ENCODE measurements at places on chromosomes 5 and 9. TPM values are rescaled to one million over a fixed set of nuclear protein-coding genes. Genes with fewer than 3 reads are reported as not detected.

- DNase-seq: no peak
Observed at GRCh38 chr5:133164759-133165158, 112.9 kb downstream of the HSPA4 start.

GRCh38 chr5:85500869-85501268, 1116.2 kb upstream of the EDIL3 start:
- no peak for DNase-seq

DNA sequence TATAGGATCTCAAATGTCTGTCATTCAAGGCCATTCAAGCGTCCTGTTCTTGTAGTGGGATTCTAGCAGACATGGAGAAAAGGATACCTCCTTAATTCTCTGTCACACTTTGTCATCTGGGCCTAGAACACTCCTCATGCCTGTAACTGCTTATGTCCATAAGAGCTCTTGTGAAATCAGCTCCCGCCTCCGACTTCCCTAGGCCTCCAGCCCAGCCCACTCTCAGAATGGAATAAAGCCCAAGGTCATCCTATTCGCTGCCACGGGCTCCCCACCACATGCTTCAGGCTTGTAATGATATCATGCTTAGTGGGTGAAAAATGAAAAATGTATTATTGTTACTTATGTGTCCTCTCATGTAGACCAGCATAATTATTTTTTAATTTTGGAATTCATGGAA, 632.5 kb downstream of the ISL1 start:
- no peak for DNase-seq

Gene SLC6A3
- not detected for polyA plus RNA-seq

Gene KCNN2
- 0.92 TPM for polyA plus RNA-seq

DNA sequence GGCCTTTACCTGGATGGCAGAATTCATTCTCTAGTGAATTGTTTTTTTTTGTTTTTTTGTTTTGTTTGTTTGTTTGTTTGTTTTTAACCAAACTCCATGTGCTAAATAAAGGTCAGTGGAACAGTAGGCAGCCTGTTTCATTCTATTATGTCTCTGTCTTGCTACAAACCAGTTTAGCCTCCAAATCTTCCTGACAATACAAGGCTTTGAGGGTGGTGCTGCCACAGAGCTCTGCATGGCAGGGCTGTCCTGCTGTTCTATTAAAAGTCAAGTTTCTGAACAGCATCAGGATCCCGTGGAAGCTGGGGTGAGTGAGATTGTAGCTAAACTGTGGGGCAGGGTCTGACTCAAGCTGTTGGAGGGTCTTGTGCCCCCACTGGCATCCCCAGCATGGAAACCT, 144.1 kb upstream of the MAST4 start:
- DNase-seq: no peak

DNA sequence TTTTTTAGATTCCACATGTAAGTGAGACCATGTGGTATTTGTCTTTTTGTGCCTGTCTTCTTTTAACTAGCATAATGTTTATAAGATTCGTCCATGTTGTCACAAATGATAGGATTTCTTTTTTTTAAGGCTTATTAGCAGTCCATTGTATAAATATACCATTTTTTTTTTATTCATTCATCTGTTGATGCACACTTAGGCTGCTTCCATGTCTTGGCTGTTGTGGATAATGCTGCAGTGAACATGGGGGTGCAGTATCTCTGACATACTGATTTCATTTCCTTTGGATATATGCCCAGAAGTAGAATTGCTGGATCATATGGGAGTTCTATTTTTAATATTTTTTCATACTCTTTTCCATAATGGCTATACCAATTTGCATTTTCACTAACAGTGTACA, 48.7 kb downstream of the KIAA1958 start:
- peak; percentile 76 for DNase-seq

DNA sequence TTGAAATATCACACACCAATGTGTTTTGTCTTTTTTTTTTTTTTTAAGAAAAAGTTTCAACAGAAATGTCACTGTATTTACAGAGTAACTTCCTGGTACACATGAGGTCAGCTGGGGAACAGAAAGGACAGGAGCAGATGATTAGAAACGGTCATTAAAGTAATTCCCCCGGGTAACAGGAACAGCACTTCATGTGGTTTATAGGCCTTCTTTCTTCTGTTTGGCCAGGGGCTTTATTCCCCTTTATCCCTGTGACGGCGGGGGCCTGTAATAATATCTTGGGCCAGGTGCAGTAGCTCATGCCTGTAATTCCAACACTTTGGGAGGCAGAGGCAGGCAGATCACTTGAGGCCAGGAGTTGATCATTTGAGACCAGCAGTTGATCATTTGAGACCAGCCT, 30.5 kb upstream of the MSH3 start:
- no peak for DNase-seq

GRCh38 chr5:90983148-90983547, 400.0 kb downstream of the ARRDC3 start:
- DNase-seq: peak; percentile 19

DNA sequence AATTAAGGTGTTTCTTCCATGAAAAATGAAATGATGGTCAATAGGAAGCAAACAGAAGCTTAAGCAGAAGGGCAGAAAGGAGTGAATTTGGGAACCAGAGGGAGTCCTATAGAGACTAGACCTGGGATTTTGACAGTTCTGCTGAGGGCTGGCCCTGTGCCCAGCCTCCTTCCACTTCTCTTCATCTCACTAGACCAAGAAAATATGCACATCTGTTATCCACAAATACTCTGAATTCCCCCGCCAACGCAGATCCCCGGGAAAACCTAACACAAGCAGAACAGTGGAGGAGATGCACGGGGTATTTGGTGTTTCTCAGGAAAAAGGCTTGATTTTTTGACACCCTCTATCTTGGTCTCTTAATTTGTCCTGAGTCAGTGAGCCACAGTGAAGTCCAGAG, 22.7 kb downstream of the GRIA1 start:
- DNase-seq: no peak

- DNase-seq: no peak
Observed at GRCh38 chr5:139395844-139396640, 1.1 kb upstream of the PROB1 start.

DNA sequence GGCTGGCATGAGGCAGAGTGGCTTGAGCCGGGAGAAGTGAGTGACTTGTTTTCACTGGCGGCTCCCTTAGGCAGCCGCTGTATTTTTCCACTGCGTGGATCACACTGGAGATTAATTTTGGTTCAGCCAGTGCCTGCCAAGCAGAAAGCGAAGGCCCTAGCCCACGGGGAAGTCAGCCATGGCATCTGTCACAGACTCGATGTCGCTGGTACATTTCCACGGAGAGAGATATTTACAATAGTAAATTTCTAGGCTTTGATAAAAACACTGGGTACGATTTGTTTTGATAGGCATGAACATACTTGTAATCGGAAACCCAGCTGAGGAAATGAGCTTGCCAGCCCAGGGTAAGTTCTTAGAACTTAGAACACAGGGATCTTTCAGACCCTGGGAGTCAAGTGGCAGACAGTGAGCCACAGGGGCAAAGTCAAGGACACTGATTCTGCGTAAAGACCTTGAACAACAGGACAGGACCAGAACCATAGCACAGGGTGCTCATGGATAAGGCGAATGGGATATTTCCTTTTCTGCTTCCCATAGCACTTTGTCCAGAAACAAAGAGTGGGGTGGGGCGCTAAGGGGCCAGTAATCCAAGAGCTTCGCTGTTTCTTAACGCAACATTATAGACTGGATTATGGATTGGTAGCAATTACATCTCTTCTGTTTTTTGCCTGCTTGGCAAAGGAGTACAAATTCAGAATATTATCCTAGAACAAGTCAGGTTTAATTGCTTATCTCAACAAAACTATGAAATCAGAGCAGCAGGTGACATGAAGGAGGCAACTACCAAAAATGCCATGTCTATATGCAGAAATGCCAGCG, 4.5 kb downstream of the DUSP1 start:
- peak; percentile 87 for DNase-seq

GRCh38 chr9:32161720-32162119, 222.7 kb upstream of the ACO1 start:
- DNase-seq: no peak

DNA sequence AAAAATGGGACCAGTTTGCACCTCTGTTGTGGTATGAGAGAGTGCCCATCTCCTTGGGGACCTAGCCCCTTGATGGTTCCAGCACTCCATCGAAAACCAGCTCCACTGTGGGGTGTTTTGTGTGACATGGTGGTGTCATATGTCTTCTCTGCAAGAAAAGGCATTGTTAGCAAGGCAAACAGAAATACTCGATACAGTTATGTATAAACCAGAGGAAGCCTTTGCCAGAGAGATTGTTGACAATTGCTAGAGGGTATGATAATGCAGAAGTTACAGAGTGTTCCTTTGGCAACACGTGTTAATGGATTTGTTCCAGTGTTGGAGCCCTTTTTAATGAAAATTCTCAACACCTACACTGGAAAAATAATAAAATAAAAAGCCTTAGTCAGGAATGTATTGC, 270.4 kb upstream of the DMRT1 start:
- DNase-seq: peak; percentile 28

DNA sequence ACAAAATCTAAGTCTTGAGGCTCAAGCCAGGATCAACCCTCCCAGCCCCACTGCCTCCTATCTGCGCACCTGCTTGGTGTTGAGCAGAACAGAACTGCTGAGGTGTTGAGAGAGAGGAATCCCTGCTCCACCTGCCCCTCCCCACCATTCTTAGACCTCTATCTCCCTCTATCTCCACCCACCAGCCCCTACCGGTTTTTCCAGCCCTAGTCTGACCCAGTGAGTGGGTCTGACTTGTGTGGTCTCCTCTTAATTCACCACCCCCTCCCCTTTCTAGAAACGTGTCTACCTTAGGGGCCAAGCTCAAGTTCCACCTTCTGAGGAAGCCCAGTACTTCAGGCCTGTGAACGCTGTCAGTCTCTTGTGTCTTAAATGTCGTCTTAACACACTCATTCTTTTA, 93.7 kb downstream of the ARHGAP26 start:
- DNase-seq: no peak

Gene FBXO4
- 9.2 TPM for polyA plus RNA-seq

Gene KDM4C
- polyA plus RNA-seq: 13.0 TPM

DNA sequence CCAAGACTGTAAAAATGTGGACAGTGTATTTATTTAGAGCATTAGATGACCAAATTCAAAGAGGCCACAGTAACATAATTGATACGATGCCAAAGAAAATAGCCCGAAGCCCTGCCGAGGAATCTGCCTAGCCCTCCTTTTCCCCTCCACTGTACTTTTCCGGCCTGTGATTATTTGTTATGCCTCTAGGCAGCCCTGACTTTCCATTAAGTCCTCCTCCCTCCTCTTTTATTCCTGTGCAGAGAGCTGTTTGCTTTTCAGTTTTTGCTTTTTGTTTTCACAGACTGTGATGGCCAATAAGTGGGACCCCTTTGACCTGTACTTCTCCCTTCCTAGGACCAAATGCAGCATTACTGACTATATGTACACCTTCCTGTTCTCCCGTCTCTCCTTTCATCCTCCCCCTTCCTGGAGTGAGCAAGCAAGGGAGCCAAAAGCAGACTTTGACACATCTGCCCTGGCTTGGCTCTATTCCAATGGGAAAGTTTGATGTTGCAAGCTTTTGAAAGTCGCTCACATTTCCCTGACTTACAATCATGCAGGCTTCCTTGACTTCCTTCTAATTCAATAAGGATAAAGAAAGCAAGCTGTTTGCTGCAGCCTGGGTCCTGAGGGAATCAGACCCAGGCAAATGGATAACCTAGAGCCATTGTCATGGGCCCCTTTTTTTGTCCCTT, 76.1 kb downstream of the NREP start:
- DNase-seq: peak; percentile 92

GRCh38 chr5:151602806-151603205, 11.7 kb upstream of the FAT2 start:
- DNase-seq: no peak

Gene WDR38
- not detected for polyA plus RNA-seq

DNA sequence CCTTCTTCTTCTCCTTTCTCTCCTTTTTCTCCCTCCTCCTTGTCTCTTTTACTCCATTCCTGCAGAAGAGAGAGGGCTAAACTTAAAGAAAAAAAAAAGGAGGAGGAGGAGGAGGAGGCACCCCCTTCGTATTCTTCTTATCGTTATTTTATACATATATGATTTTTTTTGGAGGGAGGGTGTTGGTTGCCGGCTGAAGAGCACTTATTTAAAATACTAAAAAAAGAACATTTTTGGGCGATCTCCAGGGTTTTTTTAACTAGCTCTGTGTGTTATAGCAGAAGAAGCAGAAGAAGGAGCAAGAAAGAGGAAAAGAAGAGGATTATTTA, 381 bp downstream of the NR2F1 start:
- no peak for DNase-seq

GRCh38 chr5:168042284-168043068, 249.0 kb upstream of the WWC1 start:
- peak; percentile 22 for DNase-seq

DNA sequence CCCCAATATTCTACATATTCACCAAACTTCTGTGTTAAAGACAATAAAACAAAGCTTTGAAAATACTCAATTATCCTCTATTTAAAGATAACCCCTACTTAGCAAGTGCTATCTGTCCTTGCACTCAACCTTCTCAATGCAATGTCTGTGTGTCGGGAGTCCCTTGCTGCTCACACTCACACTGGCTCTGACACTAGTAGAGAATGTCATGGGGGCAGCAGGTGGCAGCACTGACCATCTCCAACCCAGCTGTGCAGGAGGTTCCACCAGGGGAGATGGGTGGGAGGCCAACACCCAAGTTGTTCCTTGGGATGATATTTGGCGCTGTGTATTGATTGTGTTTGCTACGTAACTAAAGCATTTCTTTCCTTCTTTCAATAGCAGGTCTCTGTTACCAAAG, 59.4 kb upstream of the SIMC1 start:
- DNase-seq: no peak

GRCh38 chr5:72498284-72498683, 8.9 kb downstream of the ZNF366 start:
- no peak for DNase-seq

DNA sequence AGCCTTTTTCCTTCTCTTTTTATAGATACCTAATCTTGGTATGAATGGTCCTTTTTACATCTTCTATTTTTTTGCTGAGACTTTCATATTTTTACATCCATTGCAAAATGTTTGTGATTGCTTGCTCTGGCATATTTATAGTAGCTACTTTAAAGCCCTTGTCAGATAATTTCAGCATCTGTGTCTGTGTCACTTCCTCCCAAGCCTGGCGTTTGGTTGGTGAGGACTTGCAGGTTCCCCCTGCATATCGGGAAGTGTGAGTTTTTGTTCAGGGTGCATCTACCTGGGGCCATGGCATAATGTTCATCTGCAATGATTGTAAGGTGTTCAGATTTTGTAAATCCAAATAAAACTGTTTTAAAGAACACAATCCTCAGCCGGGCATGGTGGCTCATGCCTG, 8.9 kb downstream of the FBXW5 start:
- DNase-seq: no peak

GRCh38 chr9:116895961-116896360, 208.9 kb downstream of the TRIM32 start:
- DNase-seq: no peak

DNA sequence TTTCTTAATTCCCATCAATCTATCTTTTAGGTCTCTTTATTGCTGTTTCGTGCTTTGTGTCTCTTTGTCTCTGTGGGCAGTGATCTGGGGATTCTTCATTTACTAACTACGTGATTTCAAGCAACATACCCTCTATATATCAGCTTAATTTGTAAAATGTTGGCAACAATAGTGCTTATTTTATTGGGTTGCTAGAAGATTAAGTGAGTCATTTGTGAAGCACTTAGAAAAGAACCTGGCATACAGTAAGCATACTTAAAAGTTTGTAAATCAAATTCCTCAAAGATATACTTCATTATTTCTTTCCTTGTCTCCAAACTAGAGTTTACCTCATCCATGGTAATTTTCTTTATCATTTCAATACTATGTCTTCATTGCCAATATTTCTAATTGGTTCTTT, 669.7 kb downstream of the MAT2B start:
- no peak for DNase-seq

Measured in stomach (tissue), 19 donors.